Trophoblast cell (in vitro differentiated cells and primary cell): ENCODE measurements at places on chromosomes 5 and 9.

DNA sequence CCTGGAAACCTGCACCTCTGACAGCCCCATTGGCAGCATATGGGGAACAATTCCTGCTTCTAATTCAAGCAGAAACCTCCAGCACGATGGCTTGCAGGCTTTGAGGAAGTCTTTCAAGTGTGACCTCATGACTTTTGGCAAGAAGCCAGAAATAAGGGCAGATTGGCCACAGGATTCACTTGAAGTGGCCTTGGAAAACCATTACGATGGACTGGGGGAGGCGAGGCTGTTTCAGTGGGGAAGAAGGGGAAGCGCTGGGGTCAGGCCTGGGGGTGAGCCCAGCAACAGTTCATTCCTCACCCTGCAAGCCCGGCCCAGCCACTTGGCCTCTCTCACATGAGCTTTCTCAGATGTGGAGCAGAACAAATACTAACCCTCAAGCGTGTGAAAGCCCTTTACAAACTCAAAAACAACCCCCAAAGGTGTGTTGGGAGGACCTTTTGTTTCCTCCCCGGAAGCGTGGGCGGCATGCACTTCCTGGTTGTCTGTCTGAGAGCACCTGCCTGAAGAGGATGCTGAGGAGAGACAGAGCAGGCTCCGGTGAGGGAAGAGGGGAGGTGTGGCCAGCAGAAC is 26.9 kb upstream of the EEIG1 start:
- peaks cover 24% of the 10 kb centered on the region for H3K4me1 ChIP-seq
- DNase-seq = no peak

DNA sequence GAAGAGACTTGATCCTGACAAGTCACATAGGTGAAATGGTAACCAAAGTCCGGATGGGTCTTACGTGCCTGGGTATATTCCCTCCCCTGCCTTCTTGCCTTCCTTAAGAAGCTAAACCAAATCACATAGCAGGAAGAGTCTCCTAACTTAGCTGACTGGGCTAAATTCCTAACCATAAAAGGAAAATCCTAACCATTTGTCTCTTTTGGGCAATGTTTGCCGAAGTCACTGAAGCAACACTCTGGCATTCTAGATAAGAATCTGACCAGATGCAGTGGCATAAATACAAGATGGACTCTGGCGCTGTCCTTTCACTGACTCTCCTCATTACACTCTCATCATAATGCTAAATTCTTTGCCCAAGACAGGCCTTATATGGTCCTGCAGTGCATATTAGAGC is 625.5 kb upstream of the RORB start:
- no peaks in the 10 kb centered on the region for H3K27me3 ChIP-seq
- no peak overlapping the region for H3K4me3 ChIP-seq
- no peak for DNase-seq
- no peaks in the 10 kb centered on the region for H3K36me3 ChIP-seq

GRCh38 chr5:72645064-72645846 is 138.0 kb upstream of the ZNF366 start:
- no peak overlapping the region for H3K27ac ChIP-seq
- no peak overlapping the region for H3K4me3 ChIP-seq
- peaks cover 12% of the 10 kb centered on the region for H3K4me1 ChIP-seq
- no peak for DNase-seq
- H3K36me3 ChIP-seq = no peaks in the 10 kb centered on the region
- H3K27me3 ChIP-seq = no peaks in the 10 kb centered on the region

- no peak overlapping the region for H3K4me3 ChIP-seq
- no peaks in the 10 kb centered on the region for H3K36me3 ChIP-seq
- no peaks in the 10 kb centered on the region for H3K27me3 ChIP-seq
- no peak for DNase-seq
- no peak overlapping the region for H3K27ac ChIP-seq
- H3K4me1 ChIP-seq = no peaks in the 10 kb centered on the region
These were observed 33.0 kb upstream of the MUSK start for GRCh38 chr9:110635589-110635988.

- H3K4me3 ChIP-seq = no peak overlapping the region
- no peaks in the 10 kb centered on the region for H3K4me1 ChIP-seq
- no peaks in the 10 kb centered on the region for H3K27me3 ChIP-seq
- H3K36me3 ChIP-seq = no peaks in the 10 kb centered on the region
- DNase-seq = no peak
These were observed 255.8 kb upstream of the SLC24A2 start for GRCh38 chr9:20044686-20045085.

DNA sequence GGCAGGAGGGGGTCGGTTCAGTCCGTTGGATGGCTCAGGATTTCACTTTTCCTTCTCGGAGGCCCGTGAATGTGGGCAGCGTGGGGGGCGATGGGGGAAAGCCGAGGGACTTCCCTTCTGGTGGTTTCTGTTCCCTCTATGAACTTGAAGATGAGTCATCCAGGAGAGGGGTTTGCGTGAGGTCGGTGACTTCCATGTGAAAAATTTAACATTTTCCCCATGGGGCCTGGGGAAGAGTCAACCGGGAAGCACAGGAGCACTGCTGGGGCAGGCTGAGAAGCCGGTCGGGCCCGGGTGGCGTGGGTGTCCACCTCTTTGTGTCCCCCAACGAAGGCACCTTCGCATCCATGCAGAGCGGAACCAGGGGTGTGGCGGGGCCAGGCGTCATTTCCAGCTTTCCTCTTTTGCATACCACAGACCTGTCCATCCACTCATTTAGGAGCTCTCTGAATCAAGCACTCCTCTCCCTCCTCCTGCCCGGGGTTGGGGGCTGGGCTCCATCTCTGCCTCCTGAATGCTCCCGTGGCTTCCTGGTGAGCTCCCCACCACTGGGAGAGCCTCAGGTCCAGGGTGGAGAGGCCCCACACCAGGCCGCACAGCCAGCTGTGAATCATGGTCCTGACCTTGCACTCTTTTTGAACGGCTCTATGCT is 68.4 kb downstream of the ANKRD33B start:
- no peak overlapping the region for H3K4me3 ChIP-seq
- H3K27ac ChIP-seq = no peak overlapping the region
- peak; percentile 46 for DNase-seq

- no peaks in the 10 kb centered on the region for H3K36me3 ChIP-seq
- H3K27me3 ChIP-seq = no peaks in the 10 kb centered on the region
- peak; percentile 39 for DNase-seq
- peaks cover 10% of the 10 kb centered on the region for H3K4me1 ChIP-seq
- H3K4me3 ChIP-seq = no peak overlapping the region
These were observed 87.1 kb downstream of the SEMA4D start for GRCh38 chr9:89410641-89411350.

GRCh38 chr5:128491291-128491690 is 46.8 kb downstream of the FBN2 start:
- H3K27ac ChIP-seq = no peak overlapping the region
- no peaks in the 10 kb centered on the region for H3K27me3 ChIP-seq
- no peaks in the 10 kb centered on the region for H3K4me1 ChIP-seq
- no peak for DNase-seq

DNA sequence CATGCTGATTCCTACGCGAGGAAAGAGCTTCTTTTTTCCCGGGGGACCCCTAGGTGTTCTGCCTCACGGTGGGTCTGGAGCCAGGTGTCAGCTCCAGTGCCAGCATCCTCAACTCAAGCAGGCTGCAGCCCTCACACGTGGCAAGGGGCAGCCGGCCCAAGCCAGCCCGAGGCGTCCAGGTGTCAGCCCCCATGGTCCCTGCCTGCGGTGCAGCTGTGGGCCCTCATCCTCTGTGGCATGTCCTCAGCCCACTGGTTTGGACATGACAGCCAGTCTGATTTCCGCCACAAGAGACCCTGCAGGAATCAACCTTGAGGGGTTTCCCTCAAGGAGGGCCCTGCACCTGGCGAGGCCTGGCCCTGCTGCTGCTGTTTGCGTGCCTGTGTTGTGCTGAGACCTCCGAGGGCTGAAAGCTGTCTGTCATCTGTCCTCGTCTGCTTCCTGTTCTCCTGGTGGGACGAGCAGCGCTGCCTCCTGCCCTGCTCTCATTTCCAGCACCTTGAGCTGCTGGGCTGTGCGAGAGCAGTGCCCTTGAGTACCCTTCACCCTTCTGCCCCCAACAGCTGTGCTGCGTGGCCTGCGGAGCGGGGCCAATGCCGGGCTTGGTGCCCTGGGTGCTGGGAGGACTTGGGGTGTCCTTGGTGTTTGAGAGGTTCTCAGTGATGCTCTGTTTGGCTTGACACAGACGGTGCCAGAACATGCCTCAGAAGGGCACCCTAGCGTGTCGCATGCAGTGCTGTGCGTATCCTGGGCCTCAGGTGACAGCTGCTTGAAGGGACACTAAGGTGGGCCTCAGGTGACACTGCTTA is 137.6 kb downstream of the CACNA1B start:
- no peaks in the 10 kb centered on the region for H3K36me3 ChIP-seq
- no peak for DNase-seq
- no peaks in the 10 kb centered on the region for H3K27me3 ChIP-seq
- no peaks in the 10 kb centered on the region for H3K4me1 ChIP-seq

DNA sequence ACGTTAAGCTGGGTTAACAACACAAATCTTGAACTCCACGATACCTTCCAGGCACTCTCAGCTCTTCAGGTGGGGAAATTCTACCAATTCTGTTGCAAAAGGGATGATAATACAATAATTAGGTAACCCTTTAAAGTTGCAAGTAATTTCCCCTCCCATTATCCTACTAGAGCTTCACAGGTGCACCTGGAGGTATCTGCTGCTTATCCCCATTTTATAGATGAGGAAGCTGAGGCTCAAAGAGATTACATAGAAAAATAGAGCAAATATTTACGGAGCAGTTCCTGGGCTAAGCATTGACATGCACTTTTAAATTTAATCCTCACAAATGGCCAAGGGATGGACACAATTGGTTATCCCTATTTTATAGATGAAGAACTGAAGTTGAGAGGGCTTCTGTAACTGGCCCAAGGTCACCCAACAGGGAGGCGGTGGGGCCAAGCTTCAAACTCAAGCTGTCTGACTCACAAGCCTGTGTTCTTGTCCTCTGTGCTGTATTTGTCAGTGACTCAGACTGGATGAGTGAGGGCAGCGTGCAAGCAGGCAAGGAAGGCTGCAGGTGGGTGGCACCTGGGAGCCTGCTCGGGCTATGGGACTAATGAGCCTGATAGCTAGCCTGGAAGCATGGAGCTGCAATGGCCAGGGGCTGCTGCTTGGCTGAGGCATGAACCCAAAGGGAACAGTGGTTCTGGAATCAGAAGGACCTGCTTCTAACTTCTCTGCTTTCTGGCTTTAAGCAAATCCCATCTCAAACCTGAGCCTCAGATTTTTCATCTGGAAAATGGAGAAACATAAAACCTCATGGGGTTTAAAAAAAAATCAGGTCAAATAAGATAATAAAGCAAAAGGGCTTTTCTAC is 105.5 kb downstream of the PDE6A start:
- no peak overlapping the region for H3K4me3 ChIP-seq
- peak; percentile 14 for DNase-seq
- no peaks in the 10 kb centered on the region for H3K4me1 ChIP-seq
- H3K27me3 ChIP-seq = no peaks in the 10 kb centered on the region
- no peak overlapping the region for H3K27ac ChIP-seq

DNA sequence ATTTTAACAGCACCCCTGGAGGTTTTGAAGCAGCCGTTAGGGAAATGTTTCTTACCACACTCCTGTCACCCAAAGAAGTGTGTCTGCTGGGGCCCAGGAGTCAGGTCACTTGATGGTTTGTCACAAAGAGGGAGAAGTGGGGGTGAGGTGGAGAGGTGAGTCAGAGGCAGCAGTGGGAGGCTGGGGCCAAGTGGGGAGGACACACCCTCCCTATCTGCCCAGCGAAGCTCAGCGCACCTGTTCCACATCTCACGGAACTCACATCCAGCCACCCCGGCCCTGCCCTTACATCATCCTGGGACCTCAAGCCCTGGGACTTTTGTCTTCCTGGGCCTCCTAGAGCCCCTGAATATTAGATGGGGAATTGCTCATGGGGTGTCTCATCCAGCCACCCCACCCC is 171.1 kb upstream of the SMIM23 start:
- H3K36me3 ChIP-seq = no peaks in the 10 kb centered on the region
- DNase-seq = no peak
- no peak overlapping the region for H3K27ac ChIP-seq
- peaks cover 3% of the 10 kb centered on the region for H3K27me3 ChIP-seq

- no peaks in the 10 kb centered on the region for H3K36me3 ChIP-seq
- H3K4me1 ChIP-seq = no peaks in the 10 kb centered on the region
- no peak overlapping the region for H3K27ac ChIP-seq
- DNase-seq = peak; percentile 19
- H3K27me3 ChIP-seq = no peaks in the 10 kb centered on the region
These were observed 12.0 kb downstream of the PBX3 start for GRCh38 chr9:125758986-125759763.

- no peaks in the 10 kb centered on the region for H3K27me3 ChIP-seq
- peaks cover 5% of the 10 kb centered on the region for H3K4me1 ChIP-seq
- H3K27ac ChIP-seq = no peak overlapping the region
- DNase-seq = no peak
These were observed 42.1 kb downstream of the GALNT12 start for GRCh38 chr9:98849563-98849962.

- H3K27me3 ChIP-seq = no peaks in the 10 kb centered on the region
- H3K27ac ChIP-seq = no peak overlapping the region
- H3K4me3 ChIP-seq = no peak overlapping the region
- DNase-seq = no peak
These were observed 80.8 kb upstream of the PIK3R1 start for GRCh38 chr5:68134669-68135313.

DNA sequence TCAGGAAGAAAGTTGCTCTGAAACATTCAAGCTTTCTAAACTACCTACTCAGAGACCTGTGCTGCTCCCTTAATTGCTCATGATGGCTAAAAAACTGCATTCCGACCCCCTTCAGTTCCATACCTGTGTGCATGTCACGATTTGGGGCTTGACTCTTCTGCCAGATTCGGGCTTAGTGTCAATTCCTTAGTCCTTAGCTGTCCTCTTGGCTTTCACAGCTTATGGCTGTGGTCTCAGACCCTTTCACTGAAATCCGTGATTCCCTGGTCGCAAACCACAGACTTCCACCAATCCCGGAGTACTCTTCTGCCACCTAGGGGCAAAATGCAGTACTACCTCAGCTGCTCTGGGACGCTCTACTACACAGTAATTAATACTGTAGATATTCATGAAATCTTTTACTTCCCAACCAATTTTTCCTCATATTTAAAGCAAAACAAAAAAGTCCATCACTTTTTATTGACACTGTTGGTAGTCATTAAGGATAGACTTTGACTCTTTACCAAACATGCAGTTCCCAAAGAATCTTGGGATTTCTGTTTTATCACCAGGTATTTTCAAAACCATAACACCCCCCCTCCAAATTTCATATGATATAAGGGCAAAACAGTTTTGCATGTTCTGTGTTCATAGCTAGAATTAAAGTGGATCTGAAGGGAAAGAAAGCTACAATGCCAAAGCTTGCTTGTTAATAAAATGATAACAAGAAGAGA is 617.4 kb downstream of the SLCO4C1 start:
- no peak overlapping the region for H3K27ac ChIP-seq
- no peaks in the 10 kb centered on the region for H3K36me3 ChIP-seq
- no peak overlapping the region for H3K4me3 ChIP-seq
- H3K27me3 ChIP-seq = no peaks in the 10 kb centered on the region
- peak; percentile 85 for DNase-seq
- H3K4me1 ChIP-seq = no peaks in the 10 kb centered on the region

DNA sequence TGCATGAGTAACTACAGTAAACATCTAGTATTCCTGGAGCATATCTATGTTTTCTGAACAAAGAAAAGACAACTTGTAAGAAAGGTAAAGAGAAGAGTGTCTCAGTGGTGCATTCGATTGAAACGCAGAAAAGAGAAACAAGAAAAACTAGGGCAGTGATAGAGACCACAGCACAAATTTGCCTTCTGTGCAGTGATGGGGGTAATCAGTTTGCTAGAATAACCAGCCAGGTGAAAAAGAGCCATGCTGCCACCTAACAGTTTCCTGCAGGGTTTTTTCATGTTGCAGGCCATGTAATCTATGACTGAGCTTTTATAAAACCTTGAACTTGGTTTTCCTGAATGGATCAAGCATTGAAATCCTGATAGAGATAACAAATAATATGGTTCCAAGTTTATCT is 198.4 kb upstream of the MEF2C start:
- no peaks in the 10 kb centered on the region for H3K27me3 ChIP-seq
- no peaks in the 10 kb centered on the region for H3K4me1 ChIP-seq
- no peak overlapping the region for H3K27ac ChIP-seq
- no peak for DNase-seq
